Neural crest cell (in vitro differentiated cells): ENCODE measurements at places on chromosomes 11 and 22.
A peak's percentile ranks its signal among the peaks of the same experiment; 100 is the strongest.

DNA sequence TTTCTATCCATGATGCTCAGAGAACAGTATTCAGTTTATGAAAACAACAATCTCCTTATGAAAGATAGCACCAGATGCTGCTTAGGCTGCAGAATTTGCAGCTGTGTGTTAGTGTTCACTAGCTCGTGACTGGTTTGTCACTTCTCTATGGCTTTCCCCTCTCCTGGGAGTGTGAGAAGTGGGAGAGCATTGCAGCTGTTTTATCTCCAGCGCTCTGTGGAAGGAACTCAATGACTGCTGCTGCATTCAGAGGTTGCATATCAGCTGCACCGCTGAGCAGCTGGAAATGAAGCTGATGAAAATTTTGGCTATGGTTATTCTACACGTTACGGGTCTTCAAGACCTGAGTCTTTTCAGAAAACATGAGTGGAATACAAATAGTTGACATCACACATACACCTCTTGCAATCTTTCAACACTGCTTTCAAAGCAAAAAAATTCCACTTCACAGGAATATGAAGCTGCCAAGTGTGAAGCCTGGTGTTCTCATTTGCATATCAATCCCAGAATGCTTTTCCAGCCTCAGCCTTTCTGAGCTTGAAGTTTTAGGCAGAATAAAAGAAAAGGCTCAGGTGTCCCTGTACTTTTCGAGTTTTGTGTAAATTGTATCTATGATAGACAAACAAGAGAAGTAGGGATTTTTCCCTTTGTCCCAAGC, 149.3 kb upstream of the DDI1 start:
- DNase-seq = no peak

- DNase-seq = no peak
Observed at GRCh38 chr11:57180964-57181363, 789 bp upstream of the LRRC55 start.

DNA sequence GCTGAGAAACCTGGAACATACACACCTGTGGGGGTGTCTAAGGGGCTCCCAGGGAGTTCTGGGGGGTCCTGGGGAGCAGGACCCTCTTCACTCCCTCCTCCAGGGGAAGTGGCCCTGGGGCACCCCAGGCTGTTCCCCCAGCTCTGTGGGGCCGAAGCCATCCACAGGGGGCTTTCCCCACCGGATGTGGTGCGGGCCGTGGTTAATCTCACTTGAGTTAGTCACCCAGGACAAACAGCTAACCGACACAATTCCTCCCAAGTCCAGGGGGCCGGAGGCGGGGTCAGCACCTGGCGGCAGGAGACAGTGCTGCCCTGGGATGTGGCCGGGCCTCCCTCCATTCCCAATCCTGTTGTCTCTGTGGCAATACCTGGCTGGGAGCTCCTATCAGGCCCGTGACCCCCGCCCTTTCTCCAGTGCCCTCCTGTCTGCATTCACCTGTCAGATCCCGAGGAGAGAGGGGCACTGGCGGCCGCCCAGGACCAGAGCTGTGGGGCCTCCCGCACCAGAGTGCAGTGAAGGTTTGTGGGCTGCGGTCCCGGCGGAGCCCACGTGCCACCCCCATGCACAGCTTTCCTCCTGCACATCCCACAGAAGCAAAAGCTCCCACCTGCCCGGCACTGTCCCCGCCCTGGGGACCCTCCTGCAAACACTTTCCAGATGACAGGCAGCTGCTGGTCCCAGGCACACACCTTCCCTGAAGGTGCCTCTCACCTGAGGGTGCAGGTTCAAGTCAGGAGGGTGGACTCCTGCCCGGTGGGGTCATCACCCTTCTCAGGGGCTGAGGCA, 5.2 kb upstream of the MUC5AC start:
- DNase-seq = no peak

DNA sequence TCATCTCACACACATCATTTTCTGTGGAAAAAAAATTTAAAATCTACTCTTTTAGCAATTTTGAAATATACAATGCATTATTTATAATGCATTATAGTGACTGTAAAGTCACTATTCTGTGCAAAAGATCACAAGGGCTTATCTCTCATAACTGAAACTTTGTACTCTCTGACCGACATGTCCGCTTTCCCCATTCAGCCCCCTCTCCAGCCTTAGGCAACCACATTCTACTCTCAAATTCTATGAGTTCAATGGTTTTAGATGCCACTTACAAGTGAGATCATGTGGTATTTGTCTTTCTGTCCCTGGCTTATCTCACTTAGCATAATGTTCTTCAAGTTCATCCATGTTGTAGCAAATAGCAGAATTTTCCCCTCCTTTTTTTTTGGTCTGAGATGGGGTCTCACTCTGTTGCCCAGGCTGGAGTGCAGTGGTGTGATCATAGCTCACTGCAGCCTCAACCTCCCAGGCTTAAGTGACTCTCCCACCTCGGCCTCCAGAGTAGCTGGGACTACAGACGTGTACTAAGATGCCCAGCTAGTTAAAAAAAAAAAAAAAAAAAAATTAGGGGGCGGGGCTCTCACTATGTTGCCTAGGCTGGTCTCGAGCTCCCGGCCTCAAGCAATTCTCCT, 44.5 kb downstream of the SYN3 start:
- DNase-seq = no peak

GRCh38 chr11:36088266-36088972, 144.6 kb downstream of the LDLRAD3 start:
- DNase-seq = no peak

DNA sequence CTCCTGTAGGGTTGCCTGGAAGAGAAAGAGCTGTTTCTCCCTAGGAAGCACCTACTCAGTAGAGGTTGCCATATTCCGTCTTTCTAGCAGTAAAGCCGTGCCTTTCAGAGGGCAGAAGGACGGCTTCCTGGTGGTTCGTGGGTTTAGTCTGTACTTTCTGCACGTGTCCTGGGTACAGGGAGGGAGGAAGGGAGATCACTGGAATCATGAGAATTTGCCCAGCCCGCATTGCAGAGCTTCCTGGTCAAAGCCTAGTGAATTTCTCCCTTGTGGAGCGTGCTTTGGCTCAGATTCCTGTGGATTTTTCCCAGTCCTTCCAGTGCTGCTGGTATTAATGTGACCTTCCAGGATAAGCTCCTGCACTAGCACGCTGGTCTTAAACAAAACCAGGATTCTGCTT, 44.9 kb downstream of the GRAMD1B start:
- DNase-seq = no peak

- no peak for DNase-seq
Observed at GRCh38 chr11:113345978-113346377, 31.6 kb downstream of the TTC12 start.

DNA sequence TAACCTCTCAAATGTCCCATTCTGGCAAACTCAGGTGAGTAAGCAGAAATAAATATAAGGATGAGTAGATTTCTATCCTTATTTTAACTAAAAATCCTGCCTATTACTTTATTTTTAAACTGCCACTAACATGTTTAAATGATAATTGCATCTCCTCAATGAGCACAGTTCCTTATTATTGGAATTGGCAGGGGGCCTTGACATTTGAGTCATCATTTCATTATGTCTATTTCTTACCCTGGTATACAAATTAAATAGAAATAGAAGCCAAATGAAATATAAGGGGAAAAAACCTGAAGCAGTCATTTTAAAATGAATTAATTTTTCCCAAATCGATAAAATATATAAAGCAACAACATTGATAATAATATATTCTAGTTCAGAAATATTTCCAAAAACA, 81.2 kb downstream of the GUCY1A2 start:
- no peak for DNase-seq

DNA sequence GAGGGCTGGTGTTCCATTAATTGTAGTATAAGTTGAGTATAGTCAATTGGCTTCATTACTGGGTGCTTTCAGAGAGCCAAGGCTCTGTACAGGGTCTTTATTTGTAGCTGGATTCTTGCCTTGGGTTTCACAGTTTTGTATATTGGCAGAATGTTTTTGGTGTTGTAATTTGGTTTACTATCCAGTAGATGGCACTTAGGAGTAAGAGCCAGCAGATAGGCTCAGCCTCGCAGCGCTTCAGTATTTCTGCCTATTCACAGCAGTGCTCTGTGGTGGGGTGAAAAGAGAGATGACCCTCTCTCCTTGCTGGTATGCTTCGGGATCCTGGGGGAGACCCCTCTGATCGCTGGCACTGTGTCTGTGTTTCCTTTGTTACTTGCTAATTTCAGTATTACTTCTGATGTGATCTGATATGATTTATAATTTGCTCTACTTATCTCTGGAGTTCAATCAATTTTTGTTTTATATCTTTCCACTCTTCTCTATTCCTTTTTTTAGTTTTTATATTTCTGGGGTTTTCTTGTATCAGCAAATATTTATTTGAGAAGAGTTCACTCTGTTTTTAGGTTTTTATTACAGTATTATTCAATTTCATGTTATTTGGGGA, 52.2 kb downstream of the ANO5 start:
- peak; percentile 7 for DNase-seq

- DNase-seq = no peak
Observed at GRCh38 chr11:31477528-31478222, 31.7 kb downstream of the IMMP1L start.

DNA sequence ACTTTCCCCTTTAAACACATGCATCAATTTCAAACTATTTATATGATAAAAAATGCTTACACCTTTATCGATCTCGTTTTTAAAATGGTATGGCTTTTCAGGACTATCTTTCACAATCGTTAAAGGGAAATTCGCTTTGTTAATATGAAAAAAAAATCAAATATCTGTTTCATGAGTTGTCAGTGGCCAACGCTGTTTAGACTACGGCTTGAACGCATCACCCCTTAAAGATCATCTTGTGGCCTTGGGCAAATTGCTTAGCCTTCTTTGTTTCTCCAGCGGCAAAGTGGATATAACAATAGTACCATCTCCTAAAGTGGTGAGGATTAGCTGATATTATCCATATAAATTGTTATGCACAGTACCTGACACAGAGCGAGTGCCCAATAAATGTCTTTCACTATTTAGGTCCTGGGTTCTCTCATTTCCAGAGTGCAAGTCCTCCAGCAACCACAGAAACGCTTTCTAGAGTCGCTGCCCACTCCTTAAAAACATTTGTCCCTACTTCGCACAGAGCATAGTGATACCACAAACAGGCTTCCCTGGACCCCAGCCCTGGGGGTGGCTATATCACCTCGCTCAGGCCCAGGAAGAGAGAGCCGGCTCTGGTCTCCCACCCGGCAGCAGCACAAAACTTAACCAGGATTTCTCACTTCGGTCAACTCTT, 904 bp downstream of the SLC35F2 start:
- peak; percentile 11 for DNase-seq
